ENCODE measurements at places on chromosomes 11 and 22. TPM values are rescaled to one million over a fixed set of nuclear protein-coding genes. Genes with fewer than 3 reads are reported as not detected.

The KCNK4 gene
- 0.68 TPM for total RNA-seq

The KRTAP5-11 gene
- not detected for total RNA-seq

The RIC8A gene
- 77.6 TPM for total RNA-seq

The SLCO2B1 gene
- total RNA-seq = not detected

The TEX54 gene
- not detected for total RNA-seq

The SPON1 gene
- 0.03 TPM for total RNA-seq

The PEX16 gene
- total RNA-seq = 62.7 TPM

The TSKU gene
- 20.6 TPM for total RNA-seq

The SHANK3 gene
- 0.30 TPM for total RNA-seq

The APOA5 gene
- not detected for total RNA-seq

The LDHAL6A gene
- total RNA-seq = not detected

The BDNF gene
- total RNA-seq = 4.1 TPM

The AIFM3 gene
- 0.45 TPM for total RNA-seq

The TSG101 gene
- total RNA-seq = 68.1 TPM

The DMC1 gene
- total RNA-seq = 35.7 TPM

The SLC22A24 gene
- total RNA-seq = not detected

The SORL1 gene
- total RNA-seq = 0.69 TPM

The TRIM49 gene
- total RNA-seq = 0.08 TPM

The FXYD6 gene
- total RNA-seq = 2.5 TPM

The FAT3 gene
- total RNA-seq = 4.3 TPM

The OR4A16 gene
- not detected for total RNA-seq

The PIH1D2 gene
- total RNA-seq = 2.1 TPM

The ST14 gene
- total RNA-seq = 0.11 TPM

The GSTT2B gene
- total RNA-seq = 0.38 TPM

The GLB1L3 gene
- not detected for total RNA-seq

The IL17REL gene
- total RNA-seq = not detected

The MAPK8IP1 gene
- total RNA-seq = 11.1 TPM

The ACRV1 gene
- 0.16 TPM for total RNA-seq

The CHRM4 gene
- total RNA-seq = 1.2 TPM

The RHOD gene
- not detected for total RNA-seq

The OR5F1 gene
- not detected for total RNA-seq

The CCDC157 gene
- 1.8 TPM for total RNA-seq

The POU2AF1 gene
- not detected for total RNA-seq

The TMEM191C gene
- total RNA-seq = 0.53 TPM
